ENCODE measurements at places on chromosomes 6 and 20.

DNA sequence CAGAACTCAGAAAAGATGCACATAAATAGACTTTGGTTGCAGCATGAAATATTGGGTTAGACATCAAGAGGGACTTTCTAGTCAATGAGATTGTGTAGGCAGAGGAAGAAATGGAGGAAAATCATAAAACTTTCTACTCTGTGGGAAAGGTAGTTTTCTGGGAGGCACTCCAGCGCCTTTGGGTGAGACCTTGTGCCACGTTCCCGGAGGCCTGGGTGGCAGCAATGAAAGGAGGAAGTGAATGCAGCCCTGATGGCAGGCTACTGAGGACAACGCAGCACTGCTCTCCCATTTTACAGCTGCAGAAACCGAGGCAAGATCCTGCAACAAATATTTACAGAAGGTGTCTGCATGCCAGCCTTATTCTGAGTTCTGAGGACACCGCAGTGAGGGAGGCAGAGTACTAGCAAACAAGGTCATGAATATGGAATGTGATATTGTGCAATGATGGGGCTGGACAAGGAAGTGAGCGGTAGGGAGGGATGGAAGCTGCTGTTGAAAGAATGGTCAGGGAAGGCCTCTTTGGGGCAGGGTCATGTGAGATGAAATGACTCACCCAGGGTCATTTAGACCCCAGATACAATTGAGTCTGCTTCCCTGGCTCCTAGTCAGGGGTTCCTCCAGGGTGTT is 159.1 kb downstream of the TFAP2C start:
- no peak for DNase-seq

GRCh38 chr6:154909821-154910220 is 85.3 kb upstream of the TIAM2 start:
- DNase-seq = no peak

DNA sequence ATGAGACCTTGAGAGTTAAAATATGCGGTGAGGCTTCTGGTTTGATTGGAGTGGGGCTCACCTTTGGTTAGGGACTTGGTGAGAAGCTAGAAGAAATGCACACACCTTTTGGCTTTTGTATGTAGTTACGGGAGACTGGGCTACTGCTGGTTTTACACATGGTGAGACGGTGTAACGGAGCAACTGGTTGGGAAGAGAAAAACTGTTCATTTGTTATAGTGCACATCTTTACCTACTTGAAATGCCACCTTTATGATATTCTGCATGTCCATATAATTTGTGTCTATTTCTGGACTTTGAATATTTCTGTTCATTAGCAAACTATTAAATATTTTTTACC is 31.6 kb downstream of the TIAM2 start:
- DNase-seq = no peak

DNA sequence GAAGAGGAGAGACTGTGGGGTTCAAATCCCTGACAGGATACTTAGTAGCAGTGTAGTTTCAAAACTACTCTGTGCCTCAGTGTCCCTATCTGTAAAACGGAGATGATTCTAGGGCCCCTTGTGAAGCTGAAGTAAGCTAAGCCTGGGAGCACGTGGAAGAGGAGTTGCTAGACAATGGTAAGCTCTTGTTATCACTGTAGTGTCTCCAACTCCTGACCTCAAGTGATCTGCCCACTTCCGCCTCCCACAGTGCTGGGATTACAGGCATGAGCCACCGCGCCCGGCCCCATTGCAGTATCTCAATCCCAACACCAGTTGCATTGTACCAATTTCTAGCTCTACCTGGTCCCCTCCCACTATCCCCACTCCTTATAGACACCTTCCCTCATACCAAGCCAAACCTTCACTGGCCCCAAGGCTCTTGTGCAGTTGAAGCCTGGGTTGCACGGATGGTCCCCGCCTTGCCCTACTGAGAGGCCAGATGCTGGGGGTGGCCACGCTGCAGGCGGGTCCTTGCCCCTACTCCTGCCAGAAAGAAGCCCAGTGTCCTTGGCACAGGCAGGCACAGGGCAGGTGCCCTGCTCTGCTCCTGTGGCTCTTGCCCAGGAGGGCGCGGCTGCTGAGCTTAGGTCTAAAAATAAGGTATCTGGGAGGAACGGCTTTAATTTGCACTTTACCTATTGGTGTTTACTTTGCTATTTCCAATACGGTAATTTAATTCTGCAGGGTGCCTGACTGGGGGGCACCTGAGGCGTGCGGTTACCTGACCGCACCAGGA is 118.1 kb downstream of the VEGFA start:
- DNase-seq = no peak

DNA sequence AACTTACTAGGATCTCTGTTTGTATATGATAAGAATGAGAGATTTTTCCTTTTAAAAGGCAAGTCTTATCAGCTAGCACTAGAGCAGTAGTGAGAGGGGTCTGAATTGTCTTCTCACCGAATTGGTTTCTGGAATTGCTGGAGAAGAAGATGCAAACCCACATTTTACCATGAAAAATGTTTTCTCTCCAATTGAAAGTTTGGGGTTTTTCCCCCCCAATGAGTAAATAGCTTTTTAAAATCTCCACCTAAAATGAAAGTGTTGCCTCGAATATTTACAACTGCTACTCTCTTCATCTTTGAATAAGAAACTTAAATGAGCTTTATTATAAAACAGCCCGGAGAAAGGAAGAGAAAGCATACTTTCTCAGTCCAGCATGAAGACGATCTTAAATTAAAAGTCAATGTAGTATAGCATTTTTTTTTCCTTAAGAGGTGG is 1.8 kb downstream of the TCF21 start:
- DNase-seq = no peak

DNA sequence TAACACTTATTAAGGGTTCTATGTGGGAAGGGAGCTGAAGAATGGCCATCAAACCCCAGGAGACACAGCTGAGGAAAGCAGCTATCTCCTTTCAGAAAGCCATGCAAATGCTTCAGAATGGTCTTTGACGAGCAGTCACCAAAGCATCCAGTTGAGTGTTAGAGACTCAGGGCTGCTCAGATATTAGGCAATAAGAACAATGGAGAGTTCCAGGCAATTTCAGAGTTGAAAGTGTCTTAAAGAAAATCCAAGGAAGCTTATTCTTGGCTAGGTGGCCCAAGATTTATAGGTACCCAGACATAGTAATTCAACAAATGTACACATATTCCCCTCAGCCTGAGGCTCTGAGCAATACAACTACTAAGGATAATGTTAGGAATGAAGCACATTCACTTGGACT is 180.1 kb upstream of the SOX4 start:
- no peak for DNase-seq

DNA sequence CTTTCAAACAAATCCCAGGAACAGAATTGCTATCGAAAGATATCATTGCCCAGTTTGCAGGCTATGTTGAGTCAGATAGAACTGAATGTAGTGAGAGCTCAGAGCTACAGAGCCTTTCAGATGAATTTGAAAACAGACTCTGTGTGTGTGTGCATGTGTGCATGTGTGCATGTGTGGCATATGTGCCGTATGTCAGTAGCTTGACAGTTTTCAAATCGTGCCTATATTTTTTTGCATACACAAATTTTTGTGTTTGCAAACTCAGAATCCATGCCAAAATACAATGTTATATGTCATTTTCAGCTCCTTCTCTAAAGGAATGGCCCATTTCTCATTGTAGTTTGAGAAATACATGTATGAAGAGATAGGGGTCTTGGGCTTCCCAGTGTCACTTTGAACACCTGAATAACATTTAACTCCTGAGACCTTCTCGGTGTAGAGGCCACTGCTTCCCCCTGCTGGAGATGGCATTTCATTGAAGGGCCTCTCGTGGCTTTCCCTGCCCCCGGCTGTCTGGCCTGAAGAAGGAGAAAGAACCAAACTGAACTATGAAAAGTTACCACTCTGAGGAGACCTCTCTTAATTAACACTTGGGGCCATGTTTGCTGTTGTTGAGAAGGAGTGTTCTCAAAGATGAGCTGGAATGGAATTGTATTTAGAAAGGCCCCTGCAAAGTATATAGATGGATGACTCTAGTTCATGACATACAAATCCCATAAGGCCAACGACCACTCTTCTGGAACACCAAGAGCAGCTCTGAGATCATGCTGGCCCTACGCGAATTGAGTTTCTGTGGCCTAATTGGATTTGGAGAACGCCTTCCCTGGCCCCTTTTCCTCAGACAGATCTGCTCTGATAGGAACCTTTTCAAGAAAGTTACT is 58.7 kb downstream of the VAPB start:
- DNase-seq = peak; percentile 66

- no peak for DNase-seq
Observed at GRCh38 chr6:111477481-111477938, 5.5 kb downstream of the REV3L start.

DNA sequence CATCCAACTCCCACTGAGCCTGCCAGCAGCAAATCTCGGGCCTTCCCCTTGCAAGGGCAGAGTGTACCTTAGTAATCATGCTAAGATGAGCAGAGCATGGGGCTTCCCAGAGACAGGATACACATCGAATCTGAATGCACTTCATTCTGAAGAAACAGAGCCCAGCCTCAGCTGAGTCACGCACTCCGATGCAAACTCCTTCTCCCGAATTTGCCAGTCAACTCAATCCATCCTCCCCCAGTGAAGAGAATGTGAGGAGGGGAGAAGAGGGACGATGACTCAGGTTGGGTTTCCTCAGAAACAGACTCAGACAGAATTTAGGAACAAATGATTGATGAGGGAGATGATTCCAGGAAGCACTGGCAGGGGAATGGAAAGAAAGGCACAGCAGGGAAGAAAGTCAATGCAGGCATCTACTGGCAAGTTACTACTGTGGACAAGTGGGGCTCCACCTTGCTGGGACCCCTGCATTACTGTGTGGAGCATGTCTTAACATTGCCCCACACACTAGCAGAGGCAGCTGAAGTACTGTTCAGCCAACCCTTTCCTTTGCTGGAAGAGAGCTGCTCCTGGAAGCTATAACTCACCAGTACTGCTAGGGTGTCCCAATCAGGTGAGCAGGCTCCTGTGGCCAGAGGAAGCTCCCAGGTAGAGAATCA is 251.6 kb downstream of the ADGB start:
- peak; percentile 72 for DNase-seq

- DNase-seq = no peak
Observed at GRCh38 chr20:10793766-10794165, 120.0 kb upstream of the JAG1 start.

All from activated CD4-positive, alpha-beta T cell treated with anti-CD3 and anti-CD28 coated beads for 48 hours (primary cell).